ENCODE measurements at places on chromosomes 12 and 14.
A peak's percentile ranks its signal among the peaks of the same experiment; 100 is the strongest.

- DNase-seq = peak; percentile 72
These were observed 150.9 kb upstream of the PLEKHG7 start for GRCh38 chr12:92551853-92552397.

- DNase-seq = no peak
These were observed 9.3 kb downstream of the STAC3 start for GRCh38 chr12:57241402-57242310.

- no peak for DNase-seq
These were observed 185.8 kb downstream of the EGLN3 start for GRCh38 chr14:33764876-33765650.

DNA sequence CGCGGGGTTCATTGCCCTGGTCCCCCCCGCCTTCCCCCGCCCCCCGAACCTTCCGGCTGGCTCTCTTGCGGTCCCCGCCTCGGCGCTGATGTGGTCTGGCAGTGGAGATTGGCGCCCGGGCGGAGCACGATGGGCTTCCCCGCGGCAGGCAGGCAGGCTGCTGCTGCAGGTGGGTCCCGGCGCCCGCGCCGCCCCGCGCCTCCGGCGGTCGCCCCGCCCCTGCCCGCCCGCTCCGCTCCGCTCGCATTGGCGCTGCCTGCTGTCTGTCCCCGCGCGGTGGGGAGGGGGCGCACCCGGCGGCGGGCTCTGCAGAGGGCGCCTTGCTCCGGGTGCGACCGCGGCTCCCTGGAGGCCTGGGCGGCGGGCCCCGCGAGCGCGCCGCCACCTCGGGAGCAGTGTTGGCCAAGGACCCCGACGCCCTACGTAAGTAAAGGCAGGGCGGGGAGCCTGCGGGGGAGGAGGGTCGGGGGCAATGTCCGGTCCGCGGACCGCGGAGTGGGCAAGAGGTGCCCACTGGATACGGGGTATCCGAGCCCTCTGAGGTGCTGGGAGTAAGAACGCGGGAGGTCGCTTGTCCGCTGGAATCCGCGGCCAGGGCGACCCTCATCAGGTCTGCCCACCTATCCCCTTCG, at the start of gene AKAP5:
TSS of gene AKAP5 (plus strand) at position 309 of the 632 bp plus-strand sequence. CDS start 2,896 bp downstream, outside the sequence.
- peak; percentile 81 for DNase-seq

GRCh38 chr14:102074415-102074964, 12.4 kb downstream of the HSP90AA1 start:
- DNase-seq = no peak

DNA sequence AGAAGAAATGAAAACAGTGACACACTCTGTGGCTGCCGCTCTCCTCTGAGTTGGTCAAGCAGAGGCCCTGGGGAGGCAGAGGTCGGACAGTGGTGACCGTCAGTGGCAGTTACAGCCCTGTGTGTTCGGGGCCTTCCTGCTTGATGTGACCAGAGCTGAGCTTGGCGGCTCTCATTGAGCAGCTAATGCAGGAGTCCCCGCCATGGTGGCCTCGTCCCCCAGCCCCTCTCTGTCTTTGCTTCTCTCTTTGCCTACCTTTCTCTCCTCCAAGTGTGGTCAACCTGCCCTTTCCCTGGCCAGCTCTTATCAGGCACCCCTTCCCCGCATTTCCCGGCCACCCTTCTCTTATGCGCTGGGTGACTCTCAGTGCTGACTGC, 362.8 kb downstream of the CACNA1C start:
- no peak for DNase-seq

GRCh38 chr14:23638414-23639047, 2.4 kb downstream of the DHRS2 start:
- peak; percentile 7 for DNase-seq
